PC-3 (cell line): ENCODE measurements at places on chromosomes 5 and 9.
A peak's percentile ranks its signal among the peaks of the same experiment; 100 is the strongest.

- H3K27ac ChIP-seq: peak overlapping the region; percentile 25; the same call in 1 of the 2 replicates
- peaks cover 3% of the 10 kb centered on the region; the same call in 1 of the 2 replicates for H3K4me1 ChIP-seq
- peak; percentile 65 for DNase-seq
- H3K27me3 ChIP-seq: no peaks in the 10 kb centered on the region
- no peak overlapping the region for H3K4me3 ChIP-seq
Observed at GRCh38 chr5:137954131-137954879, 65.0 kb downstream of the PKD2L2 start.

- no peak overlapping the region for H3K4me3 ChIP-seq
- DNase-seq: no peak
- no peaks in the 10 kb centered on the region for H3K4me1 ChIP-seq
- H3K27me3 ChIP-seq: no peaks in the 10 kb centered on the region
Observed at GRCh38 chr5:115487168-115487567, 57.4 kb downstream of the FEM1C start.

- no peak overlapping the region for H3K27ac ChIP-seq
- no peaks in the 10 kb centered on the region; the same call in 1 of the 2 replicates for H3K36me3 ChIP-seq
- H3K4me3 ChIP-seq: no peak overlapping the region
Observed at GRCh38 chr5:16809395-16810207, 126.5 kb downstream of the MYO10 start.

- no peaks in the 10 kb centered on the region for H3K4me1 ChIP-seq
- DNase-seq: no peak
- H3K27me3 ChIP-seq: no peaks in the 10 kb centered on the region
- no peak overlapping the region for H3K4me3 ChIP-seq
- H3K36me3 ChIP-seq: no peaks in the 10 kb centered on the region
Observed at GRCh38 chr5:3349704-3350565, 245.7 kb upstream of the IRX1 start.

DNA sequence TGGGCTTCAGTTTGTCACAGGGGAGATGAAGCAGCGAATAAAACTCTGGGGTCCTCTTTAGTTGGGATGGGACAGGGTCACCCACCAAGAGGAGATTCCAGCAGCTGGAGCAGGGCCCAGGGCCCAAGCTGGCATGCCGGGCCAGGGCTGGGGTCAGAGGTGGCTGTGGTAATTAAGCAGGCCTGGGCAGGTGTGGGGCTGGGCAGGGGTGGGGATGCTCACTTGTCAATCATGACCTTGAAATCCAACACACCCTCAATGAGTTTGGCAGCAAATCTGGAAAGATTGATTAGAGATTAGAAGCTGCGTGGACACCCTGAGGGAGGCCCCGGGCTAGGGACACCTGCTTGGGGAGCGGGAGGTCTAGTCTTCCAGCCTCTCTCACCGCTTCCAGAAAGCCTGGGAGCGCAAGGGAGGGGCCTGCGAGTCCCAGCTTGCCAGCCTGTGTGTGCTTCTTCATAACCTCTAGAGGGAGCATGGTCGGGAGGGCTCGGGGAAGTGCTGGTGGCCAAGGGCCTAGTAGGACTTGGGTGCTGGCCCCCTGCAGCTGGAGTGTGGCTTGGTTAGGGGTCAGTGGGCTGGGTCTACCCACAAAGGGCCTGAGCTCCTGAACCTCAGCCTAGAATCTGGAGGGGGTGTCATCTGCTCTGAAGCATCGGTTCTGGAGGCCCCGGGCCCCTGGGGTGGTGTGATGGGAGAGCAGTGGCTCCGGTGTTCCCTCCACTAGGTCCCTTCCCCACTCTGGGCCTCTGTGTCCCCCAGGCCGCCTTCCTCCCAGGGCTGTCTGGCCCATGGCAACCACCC, 7.6 kb downstream of the CRAT start:
- no peak for DNase-seq
- no peak overlapping the region for H3K4me3 ChIP-seq
- H3K27me3 ChIP-seq: no peaks in the 10 kb centered on the region
- H3K27ac ChIP-seq: no peak overlapping the region

- no peaks in the 10 kb centered on the region for H3K36me3 ChIP-seq
- H3K27ac ChIP-seq: no peak overlapping the region
- H3K27me3 ChIP-seq: no peaks in the 10 kb centered on the region
- H3K4me1 ChIP-seq: no peaks in the 10 kb centered on the region
- H3K4me3 ChIP-seq: no peak overlapping the region
- no peak for DNase-seq
Observed at GRCh38 chr9:27341545-27342294, 44.8 kb upstream of the EQTN start.

- H3K36me3 ChIP-seq: no peaks in the 10 kb centered on the region
- DNase-seq: no peak
- H3K4me1 ChIP-seq: no peaks in the 10 kb centered on the region
- no peaks in the 10 kb centered on the region for H3K27me3 ChIP-seq
- H3K27ac ChIP-seq: no peak overlapping the region
Observed at GRCh38 chr9:118533850-118534249, 829.6 kb downstream of the TLR4 start.

- H3K27ac ChIP-seq: no peak overlapping the region
- DNase-seq: no peak
- H3K4me1 ChIP-seq: no peaks in the 10 kb centered on the region
Observed at GRCh38 chr9:92942688-92943616, 4.4 kb upstream of the FGD3 start.

DNA sequence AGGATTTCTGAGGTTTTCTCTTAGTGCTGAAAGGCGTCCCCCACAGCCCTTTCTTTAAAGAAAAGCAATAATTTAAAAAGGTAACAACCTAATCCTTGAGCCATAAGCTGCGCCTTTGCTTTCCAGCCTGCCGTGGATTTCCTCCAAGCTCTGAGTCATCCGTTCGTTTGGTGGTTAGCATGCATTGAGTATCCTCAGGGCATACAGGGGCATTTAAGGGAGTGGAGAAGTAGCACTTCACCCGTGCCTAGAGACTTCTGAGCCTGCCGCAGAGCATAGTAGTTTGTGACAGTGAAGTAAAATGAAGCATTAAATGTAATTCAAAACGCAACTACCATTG, 892 bp upstream of the TNC start:
- H3K27ac ChIP-seq: peak overlapping the region; percentile 90
- H3K4me3 ChIP-seq: peak overlapping the region; percentile 75
- H3K4me1 ChIP-seq: peaks cover 61% of the 10 kb centered on the region
- peak; percentile 96 for DNase-seq
- H3K36me3 ChIP-seq: no peaks in the 10 kb centered on the region

DNA sequence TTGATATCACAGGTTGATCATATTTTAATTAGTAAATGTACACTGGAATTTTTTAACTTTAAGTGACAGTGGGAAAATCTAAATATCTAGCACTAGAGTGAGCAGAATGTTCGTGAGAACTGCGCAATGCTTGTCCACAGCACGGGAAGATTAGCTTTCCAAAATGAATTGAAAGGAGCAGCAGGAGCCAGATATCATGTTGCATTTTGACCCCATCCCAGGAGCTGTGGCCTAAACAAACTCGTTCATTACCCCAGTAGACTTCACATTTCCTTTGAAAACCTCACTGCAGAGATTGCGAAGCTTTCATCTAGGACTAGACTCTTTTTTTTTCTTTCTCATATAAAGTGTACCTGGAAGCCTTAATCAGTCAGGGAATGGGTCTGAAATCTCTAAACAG, 525.8 kb downstream of the CTNND2 start:
- peaks cover 22% of the 10 kb centered on the region for H3K27me3 ChIP-seq
- H3K27ac ChIP-seq: no peak overlapping the region
- DNase-seq: no peak
- H3K4me3 ChIP-seq: no peak overlapping the region

DNA sequence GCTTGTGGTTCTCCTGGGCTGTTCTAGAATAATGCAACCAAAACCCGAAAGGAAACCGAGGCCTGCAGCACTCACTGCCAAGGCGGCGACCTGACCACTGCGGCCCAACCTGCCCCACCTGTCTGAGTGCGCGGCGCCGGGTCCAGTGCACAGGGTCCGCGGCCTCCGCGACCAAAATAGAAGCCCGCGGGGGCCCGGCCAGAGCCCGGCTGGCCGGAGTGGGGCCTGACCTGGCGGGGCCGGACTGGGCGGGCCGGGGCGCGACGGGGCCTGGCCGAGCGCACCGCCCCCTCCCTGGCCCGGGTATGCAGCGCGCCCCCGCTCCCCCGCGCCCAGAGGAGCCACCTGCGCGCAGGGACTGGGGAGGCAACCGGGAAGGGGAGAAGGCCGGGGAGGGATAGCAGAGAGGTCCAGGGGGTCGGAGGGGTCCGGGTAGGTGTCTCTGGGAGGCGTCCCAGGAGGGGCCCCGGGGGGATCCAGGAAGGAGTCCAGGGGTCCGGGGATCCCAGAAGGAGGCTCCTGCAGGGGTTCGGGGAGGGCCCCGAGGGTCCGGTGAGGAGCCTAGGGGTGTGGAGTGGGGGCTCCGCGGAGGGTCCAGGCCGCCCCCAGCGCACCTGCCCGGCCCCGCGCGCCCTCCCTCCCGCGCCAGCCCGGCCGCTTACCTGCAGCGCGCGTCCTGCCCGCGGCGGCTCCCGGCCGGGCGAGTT, 503 bp downstream of the SEMA4D start:
- peak overlapping the region; percentile 64 for H3K4me3 ChIP-seq
- no peak for DNase-seq
- H3K27me3 ChIP-seq: no peaks in the 10 kb centered on the region
- no peak overlapping the region for H3K27ac ChIP-seq

- H3K36me3 ChIP-seq: no peaks in the 10 kb centered on the region
- DNase-seq: no peak
- no peak within 1 kb of the TSS for H3K4me3 ChIP-seq
- no peak within 1 kb of the TSS for H3K27ac ChIP-seq
Observed at GRCh38 chr5:154850255-154851062, at the start of gene FAXDC2. FAXDC2 (minus strand) TSS chr5:154850603; CDS start chr5:154838178, 12,425 bp downstream.

DNA sequence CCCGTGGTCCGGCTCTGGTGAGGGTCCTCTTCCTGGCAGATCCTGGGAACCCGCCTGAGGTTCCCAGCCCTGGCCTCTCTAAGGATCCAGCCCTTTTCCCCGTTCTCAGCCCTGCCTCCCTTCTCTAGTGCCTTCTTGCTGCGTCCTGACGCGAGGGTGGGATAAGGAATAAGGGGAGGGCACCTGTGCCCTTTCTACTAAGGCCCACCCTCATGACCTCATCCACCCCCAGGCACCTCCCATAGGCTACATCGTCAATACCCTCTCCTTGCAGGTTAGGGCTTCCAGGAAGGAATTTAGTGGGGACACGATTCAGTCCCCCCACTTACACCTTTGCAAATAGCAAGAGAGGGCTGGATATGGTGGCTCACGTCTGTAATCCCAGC, 10.7 kb upstream of the DIPK1B start:
- no peak overlapping the region for H3K27ac ChIP-seq
- H3K36me3 ChIP-seq: no peaks in the 10 kb centered on the region
- DNase-seq: no peak
- H3K4me1 ChIP-seq: no peaks in the 10 kb centered on the region
- no peak overlapping the region for H3K4me3 ChIP-seq
- H3K27me3 ChIP-seq: no peaks in the 10 kb centered on the region

GRCh38 chr9:119273984-119274665, 95.1 kb downstream of the BRINP1 start:
- no peaks in the 10 kb centered on the region for H3K4me1 ChIP-seq
- no peaks in the 10 kb centered on the region for H3K36me3 ChIP-seq
- no peak overlapping the region for H3K27ac ChIP-seq

DNA sequence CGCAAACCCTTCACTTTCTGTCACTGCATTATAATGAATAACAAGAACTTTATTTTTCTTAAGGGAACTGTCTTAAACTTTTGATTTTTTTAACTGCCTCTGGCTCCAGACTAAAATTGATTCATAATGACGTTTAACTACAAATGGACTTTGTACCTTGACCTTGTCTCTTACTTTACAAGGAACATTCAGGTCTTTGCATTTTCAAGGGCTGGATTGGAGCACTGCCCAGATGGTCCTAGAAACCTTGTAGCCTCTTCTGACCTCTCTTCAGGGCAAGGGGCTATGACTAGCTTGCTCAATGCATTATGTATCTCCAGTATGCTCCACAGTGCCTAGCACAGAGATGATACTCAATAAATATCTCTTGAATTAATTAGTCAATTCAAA, 612.6 kb upstream of the CLINT1 start:
- DNase-seq: no peak
- H3K27ac ChIP-seq: no peak overlapping the region
- H3K4me3 ChIP-seq: no peak overlapping the region
- no peaks in the 10 kb centered on the region for H3K27me3 ChIP-seq

- no peaks in the 10 kb centered on the region for H3K4me1 ChIP-seq
- H3K27ac ChIP-seq: no peak overlapping the region
- no peak overlapping the region for H3K4me3 ChIP-seq
- no peak for DNase-seq
Observed at GRCh38 chr5:39369123-39369815, 5.0 kb upstream of the C9 start.

- H3K36me3 ChIP-seq: no peaks in the 10 kb centered on the region
- H3K27ac ChIP-seq: no peak within 1 kb of the TSS
- no peaks in the 10 kb centered on the region for H3K27me3 ChIP-seq
- H3K4me3 ChIP-seq: peak within 1 kb of the TSS; percentile 69
- no peak for DNase-seq
Observed at GRCh38 chr9:114098936-114099668, at the start of gene KIF12. KIF12 (minus strand) TSS chr9:114099292; CDS start chr9:114099276, 16 bp downstream.

DNA sequence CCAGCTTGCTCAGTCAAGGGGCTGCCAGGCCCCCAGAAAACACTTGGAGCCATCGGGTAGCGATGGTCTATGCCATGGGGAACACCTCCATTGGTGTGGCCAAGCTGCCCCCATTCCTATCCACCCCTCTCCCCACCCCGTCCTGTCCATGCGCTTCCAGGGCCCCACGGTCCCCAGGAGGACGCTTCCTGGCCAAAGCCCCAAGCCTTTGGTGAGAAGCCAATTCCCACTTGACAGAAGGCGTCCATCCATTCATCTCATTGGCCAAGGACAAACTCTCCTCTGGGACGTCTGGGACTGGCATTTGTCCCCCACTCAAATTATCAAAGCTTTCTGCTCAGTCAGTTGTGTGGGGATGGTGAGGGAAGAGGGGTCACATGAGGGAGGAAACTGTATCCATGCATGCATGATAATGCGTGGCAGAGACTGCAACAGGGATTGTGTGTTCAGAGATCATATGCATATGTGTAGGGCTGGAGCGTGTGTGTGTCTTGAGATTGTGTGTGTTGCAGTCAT, 9.5 kb downstream of the CPLX2 start:
- no peak overlapping the region for H3K27ac ChIP-seq
- DNase-seq: no peak
- H3K36me3 ChIP-seq: no peaks in the 10 kb centered on the region

GRCh38 chr5:80453366-80453765, 34.5 kb upstream of the FAM151B start:
- H3K27ac ChIP-seq: no peak overlapping the region
- peaks cover 12% of the 10 kb centered on the region; the same call in 1 of the 2 replicates for H3K36me3 ChIP-seq
- H3K4me3 ChIP-seq: no peak overlapping the region
- H3K27me3 ChIP-seq: no peaks in the 10 kb centered on the region
- no peaks in the 10 kb centered on the region for H3K4me1 ChIP-seq

- H3K27ac ChIP-seq: no peak overlapping the region
- peaks cover 27% of the 10 kb centered on the region for H3K4me1 ChIP-seq
- no peaks in the 10 kb centered on the region for H3K27me3 ChIP-seq
- H3K4me3 ChIP-seq: no peak overlapping the region
- H3K36me3 ChIP-seq: no peaks in the 10 kb centered on the region; the same call in 1 of the 2 replicates
- no peak for DNase-seq
Observed at GRCh38 chr5:131539251-131539650, 95.8 kb downstream of the RAPGEF6 start.

DNA sequence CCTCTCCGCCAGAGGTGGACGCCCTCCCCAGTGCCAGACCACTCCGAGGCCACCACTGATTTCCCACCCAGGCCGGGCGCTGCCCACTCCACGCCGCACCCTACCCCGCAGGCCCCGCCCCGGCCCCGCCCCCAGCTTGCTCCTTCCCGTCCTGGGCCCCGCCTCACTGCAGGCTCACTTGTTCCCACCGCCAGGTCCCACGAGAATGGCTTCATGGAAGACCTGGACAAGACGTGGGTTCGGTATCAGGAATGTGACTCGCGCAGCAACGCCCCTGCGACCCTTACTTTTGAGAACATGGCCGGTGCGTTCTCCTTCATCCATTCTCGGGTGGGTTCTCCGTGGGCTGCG, 6.5 kb downstream of the LRRC26 start:
- H3K4me1 ChIP-seq: no peaks in the 10 kb centered on the region; the same call in 1 of the 2 replicates
- H3K36me3 ChIP-seq: no peaks in the 10 kb centered on the region
- no peak overlapping the region for H3K27ac ChIP-seq
